Amygdala (tissue), 56 donors: ENCODE measurements at places on chromosomes 12 and 14.
A peak's percentile ranks its signal among the peaks of the same experiment; 100 is the strongest.

DNA sequence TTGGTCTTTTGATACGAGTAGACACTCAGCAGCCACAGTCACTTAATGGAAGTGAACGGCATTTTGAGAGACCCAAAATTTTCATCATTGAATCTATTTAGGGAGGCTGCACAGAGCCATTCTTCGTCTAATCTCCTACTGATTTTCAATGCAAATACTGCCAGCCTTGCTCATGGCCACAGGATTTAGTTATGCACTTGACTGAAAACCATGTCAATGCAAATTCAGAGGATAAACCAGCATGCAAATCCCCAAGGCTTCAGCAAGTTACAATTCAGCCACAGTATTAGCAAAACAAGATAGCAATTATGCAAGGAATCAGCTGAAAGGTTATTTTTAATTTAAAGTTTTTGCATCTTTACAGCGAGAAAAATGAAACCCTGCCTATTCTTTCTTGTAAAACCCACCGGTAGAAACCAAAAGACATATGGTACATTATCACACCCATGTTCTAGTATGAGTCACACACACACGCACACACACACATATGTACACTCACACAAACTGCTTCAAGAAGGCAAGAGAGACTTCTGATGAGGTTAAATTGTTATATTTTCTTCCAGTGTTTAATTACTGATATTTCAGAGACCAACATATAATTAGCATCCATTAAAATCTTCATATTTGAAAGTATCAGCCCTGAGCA lies 985.3 kb upstream of the FLRT2 start:
- DNase-seq: no peak

DNA sequence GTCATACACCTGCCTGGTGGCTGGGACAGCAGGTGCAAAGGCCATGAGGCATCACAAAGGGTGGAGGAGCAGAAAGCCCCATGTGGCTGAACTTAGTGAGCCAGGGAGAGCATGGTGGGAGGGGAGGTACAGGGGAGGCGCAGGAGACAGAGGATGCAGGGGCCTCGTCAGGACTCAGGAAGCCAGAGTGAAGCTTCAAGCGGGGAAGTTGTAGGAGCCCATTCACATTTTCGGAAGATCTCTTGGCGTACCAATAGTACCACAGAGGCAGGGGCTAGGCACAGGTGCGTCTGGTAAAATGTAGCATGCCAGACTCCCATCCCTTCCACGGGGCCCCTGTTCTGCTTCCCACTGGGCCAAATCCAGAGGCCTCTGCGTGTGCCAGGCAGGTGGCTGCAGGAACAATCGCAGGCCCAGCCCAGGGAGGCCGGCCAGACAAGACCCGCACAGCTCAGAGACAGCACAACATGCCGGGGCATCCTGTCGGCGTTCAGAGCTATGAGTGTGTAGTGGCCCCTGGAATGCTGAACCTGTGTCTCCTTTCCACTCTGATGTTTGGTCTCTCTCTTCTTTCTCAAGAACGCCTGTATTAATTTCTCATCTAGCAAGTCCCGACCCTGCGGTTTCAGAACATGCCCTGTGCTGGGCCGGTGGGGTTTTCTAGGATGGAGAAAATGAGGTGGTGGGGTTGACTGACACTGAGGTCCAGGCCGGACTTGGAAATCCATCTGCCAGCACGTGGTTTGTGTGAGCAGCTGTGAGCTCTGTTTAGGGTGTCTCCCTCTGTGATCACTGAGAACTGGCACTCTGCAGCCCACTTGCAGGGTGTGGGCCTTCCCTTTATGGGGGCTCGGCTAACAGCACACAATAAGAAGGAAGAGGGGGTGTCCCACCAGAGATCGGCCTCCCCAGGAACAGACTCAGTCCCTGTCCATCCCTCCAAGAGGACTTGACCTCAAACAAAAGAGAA lies 5.5 kb upstream of the TMEM132D start:
- DNase-seq: no peak

DNA sequence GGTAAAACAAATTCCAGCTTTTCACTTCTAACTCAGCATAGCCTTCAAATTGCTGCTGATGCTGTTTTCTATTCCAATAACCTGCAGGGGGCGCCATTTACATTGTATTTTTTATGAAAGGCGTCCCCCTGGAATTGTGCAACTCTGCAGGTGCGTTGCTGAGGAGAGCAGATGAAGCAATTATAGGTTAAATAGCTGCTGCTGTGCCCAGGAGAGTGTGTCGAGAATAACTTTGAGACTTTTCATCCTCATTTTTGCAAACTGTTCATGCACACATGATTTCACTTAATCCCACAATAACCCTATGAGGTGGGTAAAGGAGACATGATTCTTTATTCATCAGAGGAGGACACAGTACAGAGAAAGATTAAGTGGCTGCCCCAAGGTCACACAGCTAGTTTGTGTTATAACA lies 75.7 kb downstream of the MYRFL start:
- DNase-seq: peak; percentile 13

DNA sequence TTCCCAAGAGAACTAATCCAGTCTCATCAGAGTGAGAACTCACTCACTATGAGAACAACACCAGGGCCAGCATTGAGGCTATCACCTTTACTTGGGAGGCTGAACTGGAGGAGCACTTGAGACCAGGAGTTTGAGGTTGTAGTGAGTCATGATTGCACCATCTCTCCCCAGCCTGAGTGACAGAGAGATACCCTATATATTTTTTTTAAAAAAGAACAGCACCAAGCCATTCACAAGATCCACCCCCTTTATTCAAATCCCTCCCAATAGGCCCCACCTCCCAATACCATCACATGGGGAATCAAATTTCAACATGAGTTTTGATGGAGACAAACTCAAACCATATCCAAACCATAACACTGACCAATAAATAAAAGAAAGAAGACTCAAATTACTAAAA lies 3.7 kb upstream of the TMX1 start:
- no peak for DNase-seq

DNA sequence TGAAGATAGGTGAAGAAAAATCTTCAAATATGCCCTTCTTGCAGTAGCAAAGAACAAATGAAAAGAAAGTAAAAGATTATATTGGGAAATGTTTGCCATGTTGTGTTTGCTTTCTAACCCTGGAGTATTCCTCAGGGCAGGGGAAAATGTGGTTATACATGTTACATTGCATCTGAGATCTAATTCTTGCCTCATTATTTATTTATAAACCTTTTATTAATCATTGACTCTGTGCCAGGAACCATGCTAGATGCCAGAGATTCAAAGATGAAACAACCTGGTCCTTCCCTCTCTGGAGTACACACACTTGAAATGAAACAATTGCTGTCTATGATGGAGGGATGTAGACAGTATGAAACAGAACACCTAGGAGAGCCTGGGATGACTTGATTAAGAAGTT lies 128.1 kb upstream of the HMGA2 start:
- no peak for DNase-seq

GRCh38 chr14:97233319-97233985 lies 436.3 kb downstream of the VRK1 start:
- no peak for DNase-seq

DNA sequence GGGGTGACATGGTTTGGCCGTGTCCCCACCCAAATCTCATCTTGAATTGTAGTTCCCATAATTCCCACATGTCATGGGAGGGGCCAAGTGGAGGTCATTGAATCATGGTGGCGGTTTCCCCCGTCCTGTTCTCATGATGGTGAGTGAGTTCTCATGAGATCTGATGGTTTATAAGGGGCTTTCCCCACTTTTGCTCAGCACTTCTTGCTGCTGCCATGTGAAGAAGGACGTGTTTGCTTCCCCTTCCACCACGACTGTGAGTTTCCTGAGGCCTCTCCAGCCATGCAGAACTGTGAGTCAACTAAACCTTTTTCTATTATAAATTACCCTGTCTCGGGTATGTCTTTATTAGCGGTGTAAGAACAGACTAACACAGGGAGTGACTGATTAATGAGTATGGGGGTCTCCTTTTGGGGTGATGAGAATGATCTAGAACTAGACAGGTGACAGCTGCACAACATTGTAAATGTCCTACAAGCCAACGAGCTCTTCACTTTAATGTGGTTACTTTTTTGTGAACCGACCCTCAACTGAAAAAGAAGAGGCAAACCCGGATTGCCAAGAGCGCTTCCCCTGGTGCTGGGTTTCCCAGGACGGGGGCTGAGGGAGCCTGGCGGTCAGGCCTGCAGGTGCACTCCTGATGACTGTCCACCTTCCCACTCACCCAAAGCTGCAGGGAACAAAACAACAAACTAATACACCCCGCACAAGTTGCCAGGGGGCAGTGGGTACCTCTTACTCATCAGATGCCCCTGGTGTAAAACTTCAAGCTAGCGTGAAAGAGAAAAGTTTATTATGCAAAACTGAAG lies 90.1 kb downstream of the NCOR2 start:
- no peak for DNase-seq
